NCI-H2107 (cell line): ENCODE measurements at places on chromosomes 11 and 22.

- no peak for DNase-seq
Measured at GRCh38 chr22:20550851-20551744, 43.7 kb downstream of the MED15 start.

GRCh38 chr22:22935546-22936157 is 48.0 kb downstream of the IGLL5 start:
- no peak for DNase-seq

DNA sequence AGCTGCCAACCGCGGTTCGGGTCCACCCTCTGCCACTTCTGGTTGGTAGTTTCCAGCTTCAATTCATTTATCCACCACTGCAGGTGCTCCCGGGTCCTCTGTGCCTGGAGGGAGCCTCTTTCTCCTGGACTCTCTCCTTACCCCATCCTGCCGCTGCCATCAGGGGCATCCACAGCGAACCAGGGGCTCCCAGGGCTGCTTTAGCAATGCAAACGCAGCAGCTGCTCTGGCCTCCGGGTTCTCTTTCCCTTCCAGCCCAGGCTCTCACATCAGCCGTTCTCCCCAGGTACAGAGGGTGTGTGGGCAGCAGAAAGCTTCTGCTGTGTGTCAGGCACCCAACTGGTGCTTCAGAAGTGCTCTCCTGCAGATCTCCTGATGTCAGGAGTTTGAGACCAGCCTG is 27.9 kb downstream of the NFAM1 start:
- no peak for DNase-seq

GRCh38 chr11:44444770-44445321 is 120.6 kb upstream of the CD82 start:
- no peak for DNase-seq

DNA sequence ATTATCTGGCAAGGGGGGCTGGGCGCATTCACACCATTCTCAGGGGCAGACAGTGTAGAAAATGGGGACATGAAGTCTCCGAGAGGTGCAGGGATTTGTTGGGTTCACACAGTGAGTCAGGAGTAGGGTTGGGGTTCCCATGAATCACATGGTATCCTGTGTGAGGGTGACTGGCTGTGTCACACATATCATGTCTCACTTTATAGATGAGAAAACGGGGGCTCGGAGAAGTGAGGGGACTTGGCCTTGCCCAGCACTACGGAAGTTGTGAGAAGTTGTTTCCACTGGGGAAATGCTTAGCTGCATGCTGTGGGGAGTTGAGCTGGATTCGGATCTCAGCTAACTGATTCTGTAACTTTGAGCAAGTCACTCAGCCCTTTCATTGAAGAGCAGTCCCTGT is 4.2 kb downstream of the GAL3ST3 start:
- no peak for DNase-seq
